Fibroblast of lung (primary cell): ENCODE measurements at places on chromosomes 1 and 21. TPM values are rescaled to one million over a fixed set of nuclear protein-coding genes. Genes with fewer than 3 reads are reported as not detected.
A peak's percentile ranks its signal among the peaks of the same experiment; 100 is the strongest.

ERICH3 gene
- total RNA-seq, result under 0.01 and 0.17 TPM in 2 replicates

GRCh38 chr1:211935448-211935970 lies 99.8 kb downstream of the INTS7 start:
- DNase-seq, result no peak
- H3K4me3 ChIP-seq, result no peak overlapping the region
- no peak overlapping the region for H3K27ac ChIP-seq
- no peaks in the 10 kb centered on the region for H3K27me3 ChIP-seq

DYRK3 gene
- 28.5 and 38.5 TPM in 2 replicates for total RNA-seq

GRCh38 chr1:98355656-98356383 lies 305.7 kb upstream of the SNX7 start:
- no peaks in the 10 kb centered on the region for H3K36me3 ChIP-seq
- no peaks in the 10 kb centered on the region for H3K27me3 ChIP-seq
- no peak overlapping the region for H3K27ac ChIP-seq
- no peaks in the 10 kb centered on the region for H3K4me1 ChIP-seq
- no peak overlapping the region for H3K4me3 ChIP-seq
- peak; percentile 18 for DNase-seq

SLC1A7 gene
- total RNA-seq, result 0.26 and 0.33 TPM in 2 replicates

GRCh38 chr1:31886866-31887265 lies 51.3 kb downstream of the PTP4A2 start:
- no peak for DNase-seq
- H3K4me3 ChIP-seq, result no peak overlapping the region
- H3K27ac ChIP-seq, result no peak overlapping the region
- H3K36me3 ChIP-seq, result no peaks in the 10 kb centered on the region
- no peaks in the 10 kb centered on the region for H3K4me1 ChIP-seq

GRCh38 chr1:23362218-23362713 lies 7.4 kb downstream of the ZNF436 start:
- no peak overlapping the region for H3K4me3 ChIP-seq
- H3K36me3 ChIP-seq, result peaks cover 12% of the 10 kb centered on the region
- peak; percentile 12 for DNase-seq
- no peak overlapping the region for H3K27ac ChIP-seq
- H3K27me3 ChIP-seq, result no peaks in the 10 kb centered on the region

DNA sequence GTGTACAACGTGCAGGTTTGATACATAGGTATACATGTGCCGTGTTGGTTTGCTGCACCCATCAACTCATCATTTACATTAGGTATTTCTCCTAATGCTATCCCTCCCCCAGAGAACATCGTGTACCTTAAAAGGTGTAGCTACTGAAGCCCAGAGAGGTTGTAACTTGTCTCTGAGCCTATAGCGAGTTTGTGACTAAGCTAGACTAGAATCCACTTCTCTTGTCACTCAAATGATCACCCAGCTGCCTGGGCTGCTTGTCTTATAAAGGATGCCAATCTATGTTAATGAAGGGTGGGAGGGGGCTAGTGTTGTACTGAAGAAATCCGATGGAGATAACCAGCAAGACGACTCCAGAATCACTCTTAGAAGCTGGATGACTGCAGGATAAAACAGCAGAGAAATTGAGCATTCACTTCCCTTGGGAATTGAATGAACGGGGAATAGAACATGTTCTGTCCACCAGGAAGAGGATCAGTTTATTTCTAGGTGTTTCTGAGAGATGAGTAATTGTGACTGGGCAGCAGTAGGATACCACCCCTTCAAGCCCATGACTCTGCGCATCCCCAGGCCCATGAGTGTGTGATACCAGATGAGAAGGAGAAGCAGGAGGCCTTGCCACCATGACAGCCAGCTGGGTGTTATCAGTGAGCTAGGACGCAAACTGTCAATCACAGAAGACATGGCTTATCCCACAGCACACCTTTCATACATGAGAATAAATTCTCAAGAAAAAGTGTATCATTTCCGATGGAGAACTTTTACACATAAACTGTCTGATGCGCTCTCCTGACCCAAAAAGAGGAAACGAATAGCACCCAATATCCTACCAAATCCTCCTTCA lies 390.4 kb downstream of the NTNG1 start:
- H3K4me3 ChIP-seq, result no peak overlapping the region
- H3K27me3 ChIP-seq, result no peaks in the 10 kb centered on the region

DNA sequence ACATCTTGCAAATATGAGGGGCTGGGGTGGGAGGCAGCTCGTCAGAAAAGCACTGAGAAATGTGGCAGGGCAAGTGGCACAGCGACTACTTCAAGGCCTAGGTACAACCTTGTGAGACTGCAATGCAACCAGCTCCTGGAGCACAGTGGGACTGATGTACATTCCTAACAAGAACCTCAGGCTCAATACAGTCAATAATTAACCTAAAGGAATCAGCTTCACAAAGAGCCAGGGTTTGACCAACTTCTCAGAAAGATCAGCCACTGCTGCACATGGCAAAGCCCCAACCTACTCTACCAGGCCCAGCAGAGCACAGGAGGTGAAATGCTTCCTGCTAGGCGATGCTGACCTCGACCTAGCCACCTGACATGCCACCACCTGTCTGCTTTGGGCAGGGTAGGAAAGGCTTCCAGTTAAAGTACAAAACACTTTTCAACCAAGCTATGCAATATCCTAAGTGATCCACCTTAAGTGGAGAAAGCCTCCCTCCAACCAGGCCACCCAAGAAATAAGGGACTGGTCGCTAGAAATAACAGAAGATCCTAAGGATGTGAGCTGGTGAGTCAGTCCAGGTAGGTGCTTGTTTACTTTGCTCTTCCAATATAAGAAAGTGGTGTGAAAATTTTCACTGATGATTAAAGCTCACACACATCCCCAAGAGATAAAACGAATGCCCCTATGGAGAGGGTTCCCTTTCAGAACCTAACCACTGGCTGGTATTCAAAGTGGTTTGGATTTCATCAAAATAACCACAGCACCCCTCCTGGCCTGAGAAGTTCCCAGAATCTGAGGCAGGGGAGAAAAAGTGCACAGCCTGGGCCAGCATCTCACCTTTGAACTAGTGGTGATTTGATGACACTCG lies 2.1 kb downstream of the RIPK4 start:
- H3K4me3 ChIP-seq, result no peak overlapping the region
- H3K36me3 ChIP-seq, result no peaks in the 10 kb centered on the region
- DNase-seq, result no peak
- peaks cover 60% of the 10 kb centered on the region for H3K27me3 ChIP-seq
- peaks cover 2% of the 10 kb centered on the region for H3K4me1 ChIP-seq
- no peak overlapping the region for H3K27ac ChIP-seq

- no peaks in the 10 kb centered on the region for H3K4me1 ChIP-seq
- no peaks in the 10 kb centered on the region for H3K36me3 ChIP-seq
- H3K4me3 ChIP-seq, result no peak overlapping the region
Measured at GRCh38 chr1:159982280-159982679, 28.2 kb upstream of the SLAMF9 start.

- no peaks in the 10 kb centered on the region for H3K36me3 ChIP-seq
- no peak for DNase-seq
- no peak overlapping the region for H3K4me3 ChIP-seq
- no peak overlapping the region for H3K27ac ChIP-seq
- H3K27me3 ChIP-seq, result peaks cover 27% of the 10 kb centered on the region
Measured at GRCh38 chr1:28812669-28813468, 899 bp downstream of the OPRD1 start.

DNA sequence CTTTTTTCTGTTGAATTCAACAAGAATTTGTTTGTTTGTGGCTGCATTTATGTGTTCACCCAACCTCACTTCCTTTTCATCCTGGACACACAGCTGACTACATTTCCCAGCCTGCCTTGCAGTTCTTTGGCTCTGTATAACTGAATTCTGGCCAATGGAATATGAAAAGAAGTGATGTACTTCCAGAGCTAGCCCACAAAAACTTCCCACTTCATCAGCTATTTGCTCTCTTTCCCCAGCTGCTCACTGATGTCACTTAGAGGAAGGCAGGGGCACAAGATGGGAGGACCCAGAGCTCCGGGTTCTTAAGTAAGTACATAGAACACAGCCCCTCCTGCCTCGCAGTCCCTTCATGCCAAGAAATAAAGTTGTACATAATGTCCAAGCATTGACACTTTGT lies 235.0 kb upstream of the FGGY start:
- no peaks in the 10 kb centered on the region for H3K27me3 ChIP-seq
- H3K27ac ChIP-seq, result peak overlapping the region; percentile 78
- peak overlapping the region; percentile 73 for H3K4me3 ChIP-seq
- H3K4me1 ChIP-seq, result peaks cover 11% of the 10 kb centered on the region
- DNase-seq, result peak; percentile 97
